Brain pericyte (primary cell): ENCODE measurements at places on chromosomes 6 and 20.
A peak's percentile ranks its signal among the peaks of the same experiment; 100 is the strongest.

- DNase-seq = no peak
Measured at GRCh38 chr6:166465671-166466087, 82.9 kb upstream of the MPC1 start.

DNA sequence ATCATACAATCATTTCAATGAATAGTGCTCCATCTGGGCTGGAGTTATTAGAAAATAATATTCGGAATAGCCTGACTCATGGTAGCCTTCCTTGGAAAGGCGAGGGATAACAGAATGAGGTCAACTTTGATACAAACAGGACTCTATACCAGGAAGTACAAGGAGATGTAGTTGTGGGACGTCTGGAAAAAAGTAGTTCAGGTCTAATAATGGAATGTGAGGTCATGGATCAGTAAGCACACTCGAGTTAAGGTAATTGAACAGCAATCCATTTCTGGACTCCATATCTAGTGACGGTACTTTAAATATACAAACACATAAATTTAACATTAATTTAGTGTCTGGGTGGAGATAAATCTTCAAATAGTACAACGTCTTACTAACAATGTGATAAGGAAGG is 1204.0 kb upstream of the ADGRB3 start:
- DNase-seq = no peak

DNA sequence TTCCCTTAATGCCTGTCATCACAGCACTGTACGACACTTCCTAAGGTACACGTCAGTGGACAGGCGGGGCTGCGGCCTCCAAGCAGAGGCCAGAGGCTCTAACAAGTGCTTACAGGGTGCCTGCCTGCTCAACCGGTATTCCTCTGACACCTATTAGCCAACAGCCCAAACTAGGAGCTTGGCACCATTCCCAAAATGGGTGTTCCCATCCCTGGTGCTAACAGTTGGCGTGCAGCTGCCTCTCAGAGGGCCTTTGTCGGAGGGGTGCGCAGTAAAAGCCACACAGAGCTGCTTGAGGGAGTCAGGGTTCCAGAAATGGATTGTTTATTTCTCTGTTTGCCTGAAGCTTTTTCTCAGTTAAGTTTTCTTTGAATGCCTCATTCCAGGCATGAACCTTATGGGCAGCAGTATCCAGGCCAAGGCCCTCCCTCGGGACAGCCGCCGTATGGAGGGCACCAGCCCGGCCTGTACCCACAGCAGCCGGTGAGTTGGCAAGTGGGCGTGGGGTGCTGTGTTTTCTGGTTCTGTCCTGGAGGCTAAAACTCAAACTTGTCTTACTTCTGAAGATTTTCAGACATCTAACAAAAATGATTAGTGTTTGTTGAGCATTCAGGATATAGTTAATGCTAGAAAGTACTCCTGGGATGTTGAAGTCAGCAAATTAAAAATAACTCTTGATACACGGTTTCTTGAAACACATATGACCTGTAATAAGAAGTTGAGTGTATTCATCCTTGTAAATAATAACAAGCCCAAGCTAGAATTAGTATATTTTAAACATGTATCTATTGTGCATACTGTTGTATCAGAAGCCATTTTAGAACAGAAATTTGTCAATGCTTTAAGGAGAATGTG is 124.7 kb downstream of the TMEM242 start:
- no peak for DNase-seq

GRCh38 chr6:102686461-102686860 is 1293.0 kb downstream of the GRIK2 start:
- DNase-seq = no peak

GRCh38 chr6:116010790-116011401 is 49.8 kb downstream of the FRK start:
- DNase-seq = no peak

- DNase-seq = no peak
Measured at GRCh38 chr6:151052021-151052646, 186.6 kb downstream of the MTHFD1L start.

GRCh38 chr6:41367700-41368099 is 32.3 kb downstream of the NCR2 start:
- peak; percentile 20 for DNase-seq

DNA sequence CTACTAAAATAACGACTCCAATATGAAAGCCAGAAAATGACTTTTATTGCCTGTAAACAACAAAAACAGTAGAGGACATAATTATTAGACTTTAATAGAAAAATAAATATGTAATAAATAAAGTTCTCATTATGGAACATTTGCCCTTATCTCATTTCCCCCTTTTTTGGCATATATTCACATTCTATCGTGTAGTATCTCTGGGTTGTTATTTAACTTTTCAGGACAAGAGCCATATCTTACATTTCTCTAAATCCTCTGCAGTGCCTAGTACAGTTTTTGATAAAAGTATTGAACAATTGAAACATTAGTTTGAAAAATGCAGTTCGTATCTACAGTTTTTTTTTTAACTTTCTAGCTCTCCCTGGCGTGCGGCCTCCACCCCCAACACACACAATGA is 442.0 kb upstream of the SOX4 start:
- no peak for DNase-seq

GRCh38 chr20:36483209-36483918 is 58.0 kb upstream of the MYL9 start:
- no peak for DNase-seq

DNA sequence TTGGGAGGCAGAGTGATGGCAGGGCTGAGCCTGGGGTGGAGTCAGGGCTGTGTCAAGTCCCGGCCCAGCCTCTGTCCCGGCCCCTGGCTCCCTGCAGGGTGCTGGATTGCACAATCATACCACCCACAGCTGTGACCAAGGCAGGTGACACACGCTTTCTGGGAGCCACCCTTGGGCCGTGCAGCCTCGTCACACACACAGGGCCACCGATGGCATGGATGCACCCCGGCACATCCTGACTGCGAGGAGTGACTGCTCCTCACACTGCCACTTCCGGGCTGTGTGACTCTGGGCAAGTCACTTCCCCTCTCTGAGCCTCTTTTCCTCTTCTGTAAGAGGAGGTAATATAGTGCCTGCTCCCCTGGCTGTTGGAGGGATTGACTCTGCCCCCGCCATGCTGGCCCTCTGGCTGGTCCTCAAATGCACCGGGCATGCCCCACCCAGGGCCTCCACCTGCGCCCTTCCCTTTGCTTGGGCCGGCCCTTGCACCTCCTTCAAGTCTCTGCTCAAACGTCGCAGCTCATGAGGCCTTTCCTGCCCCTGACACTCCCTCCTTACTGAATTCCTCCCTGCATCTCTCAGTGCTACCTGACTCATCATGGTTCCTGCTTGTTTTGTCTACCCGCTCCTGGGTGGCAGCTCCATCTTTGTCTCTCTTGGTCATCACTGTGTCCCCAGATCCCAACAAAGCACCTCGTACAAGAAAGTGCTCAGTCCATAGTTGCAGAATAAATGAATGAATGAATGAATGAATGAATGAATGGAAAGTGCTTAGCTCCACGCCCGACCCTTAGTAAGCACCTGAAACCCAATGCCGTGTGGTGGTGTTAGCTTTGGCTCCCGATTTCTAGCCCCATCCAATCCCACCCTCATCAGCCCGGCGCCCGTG is 93.5 kb downstream of the CEBPB start:
- DNase-seq = no peak

GRCh38 chr6:165571721-165572132 is 91.3 kb downstream of the PDE10A start:
- DNase-seq = no peak

DNA sequence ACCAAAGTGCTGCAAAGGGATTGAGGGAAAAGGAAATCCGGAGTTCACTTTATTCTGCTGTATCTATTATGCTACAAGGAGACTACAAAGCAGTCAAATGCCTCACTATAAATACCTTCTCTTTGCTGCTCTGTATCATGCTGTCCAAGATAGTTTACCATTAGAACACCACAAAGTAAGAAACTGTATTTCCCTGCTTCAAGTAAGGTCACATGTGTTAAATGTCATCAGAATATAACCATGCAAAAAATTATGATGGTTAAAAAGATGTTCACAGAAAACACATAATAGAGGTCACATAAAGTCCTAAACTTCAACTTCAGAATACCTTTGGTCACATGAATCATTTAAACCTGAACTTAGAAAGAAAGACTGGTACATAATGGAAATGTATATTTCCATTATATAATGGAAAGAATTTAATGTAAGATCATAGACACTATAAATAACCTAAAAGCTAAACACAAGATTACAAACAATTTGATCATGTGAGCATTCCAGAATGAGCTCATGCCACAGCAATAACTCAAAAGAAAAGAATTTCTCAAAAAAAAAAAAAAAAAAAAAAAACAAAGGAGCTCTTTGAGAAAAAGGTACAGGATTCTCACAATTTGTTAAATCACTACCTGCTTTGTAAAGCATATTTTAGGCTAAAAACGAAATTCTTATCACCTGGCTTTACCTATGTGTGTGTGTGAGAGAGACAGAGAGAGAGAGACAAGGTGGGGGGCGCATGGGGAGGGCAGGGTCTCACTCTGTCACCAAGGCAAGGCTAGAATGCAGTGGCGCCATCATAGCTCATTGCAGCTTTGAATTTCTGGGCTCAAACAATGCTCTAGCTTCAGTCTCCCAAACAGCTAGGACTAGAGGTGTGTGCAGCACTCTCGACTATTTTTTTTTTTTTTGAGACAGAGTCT is 58.7 kb downstream of the KIF13A start:
- DNase-seq = no peak

GRCh38 chr6:71252960-71253359 is 35.7 kb upstream of the OGFRL1 start:
- no peak for DNase-seq

DNA sequence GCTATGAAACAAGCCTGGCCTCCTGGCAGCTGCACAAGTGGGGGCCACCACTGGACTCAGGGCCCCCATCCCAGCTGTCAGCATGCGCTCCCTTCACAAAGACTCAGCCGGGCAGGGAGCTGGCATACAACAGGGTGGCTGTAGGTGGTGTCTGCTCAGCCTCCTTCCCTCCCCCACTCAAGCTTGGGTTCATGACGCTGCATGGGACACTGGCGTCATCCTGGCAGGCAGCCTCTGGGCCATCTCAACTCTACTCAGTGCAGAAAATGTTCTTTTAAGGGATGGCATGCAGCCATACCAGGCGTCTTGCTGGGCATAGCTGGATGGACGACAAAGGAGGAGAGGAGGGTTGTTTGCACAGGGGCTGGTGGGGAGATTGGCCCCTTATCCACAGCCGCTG is 30.5 kb downstream of the SAYSD1 start:
- DNase-seq = no peak

DNA sequence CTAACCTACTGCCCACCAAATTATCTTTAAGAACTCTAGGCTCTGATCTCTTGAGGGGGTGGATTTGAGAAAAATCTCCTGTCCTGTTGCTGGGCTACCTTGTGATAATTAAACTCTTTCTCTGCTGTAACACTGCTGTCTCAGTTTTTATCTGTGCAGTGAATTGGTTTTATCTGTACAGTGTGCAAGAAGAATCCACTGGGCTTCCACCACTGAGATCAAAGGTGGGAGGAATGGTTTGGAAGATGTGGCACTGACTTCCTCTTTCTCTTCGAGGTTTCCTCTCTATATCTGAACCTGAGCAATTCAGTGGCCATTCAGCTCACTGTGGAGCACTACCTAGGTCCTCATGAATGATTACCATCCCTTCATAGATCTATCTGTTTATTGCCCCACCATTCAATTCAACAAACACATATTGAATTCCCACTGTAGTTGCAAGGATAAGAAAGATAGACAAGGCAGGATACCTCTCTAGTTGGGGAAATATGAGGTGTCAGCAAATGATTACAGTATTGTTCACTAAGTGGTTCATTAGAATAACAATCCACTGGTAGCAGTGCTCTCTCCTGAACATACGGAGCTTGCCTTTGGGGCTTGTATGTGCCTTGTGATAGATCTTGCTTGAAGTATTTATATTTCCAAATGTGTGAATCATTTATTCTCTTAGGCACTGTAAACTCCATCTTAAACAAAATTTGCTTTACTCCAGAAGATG is 172.1 kb upstream of the ARG1 start:
- DNase-seq = no peak

GRCh38 chr20:5143851-5144250 is 17.0 kb downstream of the CDS2 start:
- DNase-seq = no peak

GRCh38 chr20:62816031-62816883 is 593 bp upstream of the COL9A3 start:
- no peak for DNase-seq

- DNase-seq = no peak
Measured at GRCh38 chr6:34020807-34021553, 124.9 kb downstream of the GRM4 start.

DNA sequence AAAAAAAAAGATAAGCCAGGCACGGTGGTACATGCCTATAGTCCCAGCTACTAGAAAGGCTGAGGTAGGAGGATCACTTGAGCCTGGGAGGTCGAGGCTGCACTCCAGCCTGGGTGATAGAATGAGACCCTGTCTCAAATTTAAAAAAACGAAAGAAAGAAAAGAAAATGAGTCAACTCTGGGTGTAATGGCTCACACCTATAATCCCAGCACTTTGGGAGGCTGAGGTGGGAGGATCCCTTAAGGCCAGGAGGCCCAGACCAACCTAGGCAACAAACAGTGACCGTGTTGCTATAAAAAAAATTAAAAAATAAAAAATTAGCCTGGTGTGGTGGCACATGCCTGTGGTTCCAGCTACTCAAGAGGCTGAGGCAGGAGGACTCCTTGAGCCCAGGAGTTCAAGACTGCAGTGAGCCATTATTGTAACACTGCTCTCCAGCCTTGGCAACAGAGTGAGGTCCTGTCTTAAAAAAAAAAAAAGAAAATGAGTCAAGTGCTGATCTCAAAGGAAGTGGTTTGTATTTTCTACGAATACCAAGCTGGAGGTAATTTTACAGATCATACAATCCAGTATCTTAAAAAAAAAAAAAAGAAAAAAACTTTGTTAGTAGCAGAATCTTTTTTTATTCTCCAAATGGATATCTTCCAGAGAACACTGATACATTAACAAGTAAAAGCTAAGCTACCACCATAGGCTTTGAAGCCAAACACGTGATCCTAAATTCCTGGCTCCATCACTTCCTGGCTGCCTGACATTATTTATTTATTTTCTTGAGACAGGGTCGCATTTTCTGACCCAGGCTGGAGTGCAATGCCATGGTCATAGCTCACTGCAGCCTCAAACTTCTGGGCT is 5.7 kb downstream of the COMMD7 start:
- no peak for DNase-seq

- DNase-seq = no peak
Measured at GRCh38 chr6:39056681-39057080, 8.1 kb downstream of the GLP1R start.

- DNase-seq = no peak
Measured at GRCh38 chr20:5630071-5630470, 120.1 kb upstream of the SHLD1 start.

DNA sequence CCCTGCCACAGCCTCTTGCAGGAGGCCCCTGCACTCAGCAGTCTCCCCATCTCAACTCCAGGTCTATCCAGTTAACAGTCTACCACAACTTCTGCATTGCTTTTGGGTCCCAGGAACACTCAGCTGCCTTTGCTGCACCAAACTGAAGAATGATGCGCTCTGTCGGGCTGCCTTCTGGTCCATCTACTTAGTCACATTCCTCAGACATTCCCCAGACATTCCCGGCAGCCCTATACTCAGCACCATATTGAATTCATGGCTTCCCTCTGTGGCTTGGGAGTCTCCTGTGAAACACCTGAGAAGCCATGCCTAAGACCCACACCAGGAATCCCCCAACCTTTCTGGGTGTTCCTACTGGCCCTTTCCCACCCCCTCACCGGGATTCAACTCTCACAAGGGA is 99.6 kb upstream of the COL21A1 start:
- DNase-seq = no peak
